Activated CD4-positive, alpha-beta T cell treated with anti-CD3 and anti-CD28 coated beads, Interleukin-2, amount 50 U/mL, for 16 hours (primary cell): ENCODE measurements at places on chromosomes 11 and 22.
A peak's percentile ranks its signal among the peaks of the same experiment; 100 is the strongest.

GRCh38 chr11:121889186-121889585 is 226.8 kb downstream of the BLID start:
- DNase-seq = no peak

- no peak for DNase-seq
Observed at GRCh38 chr11:8800520-8801110, 110.4 kb upstream of the AKIP1 start.

DNA sequence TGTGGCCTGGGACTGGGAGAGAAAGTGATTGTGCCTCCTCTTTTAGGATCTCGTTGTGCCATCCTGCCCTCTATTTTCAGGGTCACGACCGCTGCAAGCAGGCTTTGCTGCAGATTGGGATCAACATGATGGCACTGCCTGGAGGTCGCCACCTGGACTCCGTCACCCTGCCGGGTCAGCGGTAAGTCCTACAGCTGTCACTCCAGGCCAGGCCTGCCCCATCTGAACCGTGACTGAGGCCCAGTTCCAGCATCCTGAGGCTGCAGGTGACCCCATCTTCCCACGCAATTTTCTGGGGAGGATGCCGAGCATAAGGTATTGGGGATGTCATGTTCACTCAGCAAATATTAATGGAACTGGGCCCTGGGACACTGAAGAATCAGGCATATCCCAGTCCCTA is 34.3 kb downstream of the INSC start:
- no peak for DNase-seq

DNA sequence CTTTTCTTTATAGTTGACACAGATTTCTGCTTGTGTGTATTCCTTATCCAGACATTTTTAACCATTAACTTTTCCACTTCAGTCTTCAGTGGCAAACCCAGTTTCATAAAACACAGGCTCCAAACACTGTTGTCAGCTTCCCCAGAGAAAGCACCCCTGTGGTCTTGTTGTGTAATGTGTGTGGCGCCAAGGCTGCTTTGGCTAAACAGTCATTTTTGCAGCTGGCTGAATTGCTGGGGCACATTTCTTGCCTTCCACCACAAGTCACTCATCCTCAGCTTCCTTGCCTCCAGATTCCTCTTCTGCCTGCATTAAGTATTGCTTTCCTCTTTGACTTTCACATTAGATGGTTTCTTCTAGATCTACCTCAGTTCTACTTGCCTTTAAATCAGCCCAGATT is 40.5 kb downstream of the ARHGAP1 start:
- DNase-seq = no peak

GRCh38 chr11:125069008-125069407 is 5.9 kb downstream of the SLC37A2 start:
- DNase-seq = no peak

- DNase-seq = no peak
Observed at GRCh38 chr11:64313491-64314145, 3.7 kb downstream of the TRMT112 start.

- no peak for DNase-seq
Observed at GRCh38 chr11:64292460-64293254, 1.6 kb downstream of the KCNK4 start.

- no peak for DNase-seq
Observed at GRCh38 chr11:69058511-69059270, 10.0 kb downstream of the TPCN2 start.

DNA sequence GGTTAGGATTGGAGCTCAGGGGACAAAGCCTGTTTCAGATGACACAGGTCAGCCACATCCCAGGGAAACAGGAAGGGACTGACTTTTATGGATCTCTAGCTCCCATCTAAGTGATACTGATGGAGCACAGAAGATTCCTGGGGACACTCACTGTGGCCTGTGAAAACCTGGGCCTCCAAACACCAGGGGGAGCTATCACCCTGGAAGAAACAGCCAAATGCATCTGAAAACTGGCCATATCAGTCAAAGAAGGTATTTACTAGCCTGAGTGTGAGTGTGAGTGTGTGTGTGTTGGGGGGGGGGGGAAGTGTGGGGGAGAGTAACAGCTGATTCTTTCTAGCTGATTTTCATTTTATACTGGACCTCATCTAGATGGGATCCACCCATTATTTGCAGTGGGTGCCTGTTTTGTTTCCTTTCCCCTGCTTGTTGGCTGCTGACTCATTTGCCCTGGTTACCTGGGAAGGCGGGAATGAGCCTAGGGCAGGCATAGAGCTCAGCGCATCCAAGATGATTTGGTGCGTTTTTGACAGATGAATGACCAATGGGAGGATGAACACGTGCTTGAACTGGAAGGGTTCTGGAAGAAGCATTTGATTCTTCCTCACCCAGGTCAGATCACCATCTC is 284.0 kb downstream of the KIRREL3 start:
- peak; percentile 48 for DNase-seq

DNA sequence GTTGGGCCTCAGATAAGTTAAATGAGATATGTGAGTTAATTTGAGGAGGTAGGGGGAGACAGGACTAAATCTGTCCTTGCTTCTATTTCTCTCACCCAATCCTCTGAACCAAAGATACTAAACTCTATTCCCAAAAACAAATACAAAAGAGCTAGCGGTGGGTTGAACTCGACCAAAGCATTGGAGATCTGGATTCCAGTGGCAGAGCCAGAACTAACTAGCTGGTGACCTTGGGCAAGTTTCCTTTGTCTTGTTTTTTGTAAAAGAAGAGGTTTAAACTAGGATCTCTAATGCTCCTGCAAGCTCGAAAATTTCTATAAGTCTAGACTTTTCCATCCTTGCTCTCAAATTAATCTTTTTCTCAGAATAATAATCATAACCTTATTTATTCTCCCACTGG is 1.5 kb downstream of the ME3 start:
- no peak for DNase-seq

DNA sequence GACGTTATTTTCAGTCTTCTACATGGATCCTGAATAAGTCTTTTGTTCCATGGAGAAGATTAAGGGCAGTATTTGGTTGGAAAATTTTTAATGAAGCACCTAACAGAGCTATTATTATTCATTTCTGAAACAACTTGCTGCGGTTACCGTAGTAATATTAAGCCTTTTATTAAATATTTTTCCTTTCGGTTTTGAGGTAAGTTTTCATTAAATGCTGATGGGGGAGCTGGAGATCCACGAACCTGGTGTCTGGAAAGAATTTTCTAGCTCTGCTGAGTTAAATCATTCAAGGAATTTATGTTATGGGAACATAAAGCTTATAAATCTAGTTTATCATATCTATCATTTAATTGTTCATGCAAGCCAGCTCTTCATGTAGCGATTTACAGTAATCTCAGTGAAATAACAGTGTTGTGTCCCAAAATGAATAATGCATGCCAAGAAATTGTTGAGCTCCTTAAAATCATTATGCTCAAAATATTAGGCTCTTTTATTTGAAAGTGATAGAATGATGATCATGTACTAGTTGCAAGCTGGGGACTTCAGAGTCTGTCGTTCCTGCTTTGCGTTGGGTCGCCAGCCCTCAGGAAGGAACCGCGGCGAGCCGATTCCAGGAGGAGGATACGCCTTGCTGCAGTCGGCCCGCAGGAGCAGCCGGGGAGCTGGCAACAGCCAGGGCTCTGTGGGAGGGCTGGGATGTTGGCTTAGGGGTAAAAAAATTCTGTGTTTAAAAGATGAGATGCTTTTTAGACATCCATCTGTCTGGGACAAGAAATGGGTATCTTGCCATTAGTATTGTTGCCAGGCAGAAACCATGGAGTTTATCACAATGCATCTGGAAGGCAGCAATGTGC is 83.1 kb downstream of the TBC1D22A start:
- no peak for DNase-seq

DNA sequence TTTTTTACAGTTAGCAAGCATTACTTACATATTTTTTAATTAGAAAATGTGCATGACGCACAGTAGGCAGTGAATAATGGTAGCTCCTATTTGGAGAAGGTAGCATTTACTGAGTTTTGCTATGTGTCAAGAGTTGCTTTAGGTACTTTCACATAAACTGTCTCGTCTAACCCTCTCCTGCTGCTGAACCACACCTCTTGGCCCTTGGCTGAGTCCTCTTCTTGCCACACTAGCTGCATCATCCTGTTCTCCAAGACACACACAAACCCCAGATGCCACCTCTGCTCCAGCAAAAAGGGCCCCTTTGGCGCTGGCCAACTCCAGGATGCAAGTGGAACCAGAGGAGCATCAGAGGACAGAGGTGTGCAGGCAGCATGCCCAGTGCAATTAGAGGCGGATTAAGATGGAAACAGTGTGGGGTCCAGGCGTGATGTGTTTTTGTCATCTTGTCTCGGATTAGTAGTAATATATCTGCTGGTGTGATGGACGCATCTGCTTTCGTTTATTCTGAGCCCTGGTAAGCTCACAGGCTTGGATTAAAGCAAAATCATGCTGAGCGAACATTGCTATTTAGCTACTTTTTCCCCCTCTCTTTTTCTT is 367.0 kb upstream of the CADM1 start:
- no peak for DNase-seq

- no peak for DNase-seq
Observed at GRCh38 chr22:17229991-17230630, 10.9 kb upstream of the ADA2 start.

DNA sequence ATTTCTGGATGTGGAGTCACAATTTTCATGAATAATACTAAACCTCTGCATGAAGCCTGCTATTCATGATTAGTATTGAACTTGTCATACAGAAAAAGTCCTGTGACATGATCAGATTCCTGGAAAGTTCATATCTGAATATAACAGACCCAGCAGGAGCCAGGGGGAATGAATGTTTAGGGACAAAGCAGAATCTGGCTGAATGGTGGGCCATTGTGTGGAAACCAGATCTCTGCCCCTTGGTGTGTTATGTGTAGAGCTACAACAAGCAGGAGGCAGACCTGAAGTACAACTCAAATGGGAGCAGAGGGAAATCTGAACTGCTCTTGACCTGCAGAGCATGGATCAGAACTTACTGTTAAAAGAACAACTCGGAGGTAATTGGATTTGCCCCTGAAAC is 30.3 kb downstream of the KREMEN1 start:
- no peak for DNase-seq

DNA sequence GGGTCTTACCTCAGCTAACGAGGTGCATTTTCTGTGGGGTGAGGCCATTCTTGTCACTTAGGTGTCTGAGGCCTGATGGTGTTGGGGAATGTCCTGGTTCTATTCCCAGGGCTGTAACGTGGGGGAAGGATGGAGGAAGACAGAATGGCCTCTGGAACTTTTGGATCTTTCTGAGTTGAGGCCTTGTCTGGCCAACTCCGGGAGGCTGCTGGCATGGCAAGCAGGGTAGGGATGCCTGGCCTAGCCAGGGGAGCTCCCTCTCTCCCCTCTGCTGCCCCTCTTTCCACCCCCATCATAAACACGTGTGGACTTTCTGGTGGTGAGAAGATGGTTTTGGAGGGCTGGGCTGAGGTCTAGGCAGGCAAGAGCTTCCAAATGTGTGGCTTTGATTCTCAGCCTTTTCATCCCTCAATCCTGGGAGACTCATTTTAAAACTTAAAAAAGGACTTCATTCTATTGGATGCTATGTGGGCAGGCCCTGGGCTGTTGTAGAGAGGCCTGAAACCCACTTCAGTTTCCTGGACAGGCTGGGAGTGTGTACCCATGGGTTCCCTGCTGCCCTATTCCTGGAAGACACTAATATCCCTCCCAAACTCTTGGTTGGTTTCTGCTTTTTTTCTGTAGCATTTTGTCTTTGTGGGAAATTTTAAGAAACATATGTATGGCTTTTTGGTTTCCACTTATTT is 30.9 kb downstream of the ZBTB16 start:
- DNase-seq = no peak

- DNase-seq = no peak
Observed at GRCh38 chr11:9831122-9831521, 167.2 kb downstream of the SWAP70 start.

- no peak for DNase-seq
Observed at GRCh38 chr11:126525216-126525615, 169.7 kb downstream of the ST3GAL4 start.

DNA sequence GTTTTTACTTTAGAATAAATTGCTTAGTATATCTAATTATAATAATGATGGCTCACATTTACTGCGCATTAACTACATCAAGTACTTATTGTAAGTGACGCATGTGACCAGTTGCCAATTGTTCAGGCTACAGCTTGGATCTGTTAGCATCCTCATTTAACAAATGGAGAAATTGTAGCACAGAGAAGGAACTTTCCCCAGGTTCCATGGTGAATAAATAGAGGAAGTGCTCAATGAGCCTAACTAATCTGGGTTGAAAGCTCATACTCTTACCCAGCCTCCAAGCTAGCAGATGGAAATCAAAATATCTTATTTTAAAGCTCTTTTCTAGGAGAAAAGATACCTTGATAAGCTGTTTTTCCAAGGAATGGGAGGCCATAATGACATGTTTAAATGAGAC is 19.8 kb downstream of the MMP27 start:
- no peak for DNase-seq

DNA sequence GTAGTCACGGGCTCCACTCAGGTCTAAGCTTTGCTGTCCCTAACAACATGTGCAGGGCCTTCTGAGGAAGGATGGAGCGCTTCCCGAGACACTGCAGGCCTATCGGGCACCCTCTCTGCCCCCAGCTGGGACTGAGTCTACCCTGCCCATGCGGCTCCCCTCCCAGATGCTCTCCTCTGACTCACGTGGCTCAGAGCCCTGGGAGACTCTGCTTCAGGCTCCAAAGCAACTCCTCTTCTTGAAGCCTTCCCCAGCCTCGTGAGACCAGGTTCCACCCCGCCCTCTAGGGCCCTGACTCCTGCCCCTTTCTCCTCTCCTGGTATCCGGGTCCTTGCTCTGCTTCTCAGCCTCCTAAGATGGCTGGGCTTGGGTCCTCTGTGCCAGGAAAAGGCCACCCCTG is 28.4 kb upstream of the ARFGAP3 start:
- DNase-seq = no peak

GRCh38 chr11:74123008-74123448 is 47.8 kb downstream of the C2CD3 start:
- DNase-seq = no peak
